Bronchial epithelial cell (primary cell): ENCODE measurements at places on chromosomes 3 and 15. TPM values are rescaled to one million over a fixed set of nuclear protein-coding genes. Genes with fewer than 3 reads are reported as not detected.

Gene MED12L
- 0.13 and 0.26 TPM in 2 replicates for total RNA-seq

DNA sequence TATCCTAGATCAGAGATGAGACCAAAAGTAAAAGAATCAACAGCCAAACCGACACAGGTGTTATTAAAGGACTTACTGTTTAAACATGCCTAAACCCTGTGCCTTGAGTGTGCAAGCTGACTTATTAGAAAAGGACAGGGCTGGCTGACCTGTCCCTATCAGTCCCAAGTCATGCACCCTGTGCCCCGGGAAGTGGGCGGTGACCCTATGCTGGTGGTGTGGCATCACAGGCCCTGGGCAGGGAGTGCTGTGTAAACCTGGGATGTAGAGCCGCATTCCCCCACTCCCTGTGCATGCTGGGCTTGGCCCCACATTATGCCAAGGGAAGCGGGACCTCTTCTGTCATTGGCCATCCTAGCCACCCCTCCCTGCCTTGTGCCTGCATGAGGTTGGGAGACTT, 10.6 kb downstream of the DNAJA4 start:
- no peak for DNase-seq

Gene PLIN1
- under 0.01 and 0.51 TPM in 2 replicates for total RNA-seq

Gene IL17RE
- 0.53 and 2.6 TPM in 2 replicates for total RNA-seq
